Melanocyte of skin (primary cell): ENCODE measurements at places on chromosomes 2 and 18. TPM values are rescaled to one million over a fixed set of nuclear protein-coding genes. Genes with fewer than 3 reads are reported as not detected.

Gene TGOLN2
- 69.5 and 96.0 TPM in 2 replicates for total RNA-seq

Gene TFPI
- 9.6 and 24.0 TPM in 2 replicates for total RNA-seq

Gene FOXD4L1
- 0.15 TPM in 1 of 2 replicates, not detected in the other for total RNA-seq

Gene GREB1
- 50.9 and 53.3 TPM in 2 replicates for total RNA-seq

Gene LYPD6B
- total RNA-seq, result 0.36 TPM in 1 of 2 replicates, not detected in the other

Gene MEP1B
- not detected in 2 replicates for total RNA-seq

Gene INHBB
- not detected in 2 replicates for total RNA-seq

Gene CCDC150
- 6.5 and 8.0 TPM in 2 replicates for total RNA-seq

Gene CNNM4
- total RNA-seq, result 7.2 and 8.7 TPM in 2 replicates

Gene DSG4
- not detected in 2 replicates for total RNA-seq

Gene B3GNT7
- 1.2 and 3.3 TPM in 2 replicates for total RNA-seq

Gene HK2
- total RNA-seq, result 48.0 and 54.1 TPM in 2 replicates

Gene SCYGR2
- total RNA-seq, result not detected in 2 replicates

Gene IAH1
- 54.9 and 65.6 TPM in 2 replicates for total RNA-seq

Gene IL36A
- not detected in 2 replicates for total RNA-seq

Gene CCDC85A
- 0.36 and 0.69 TPM in 2 replicates for total RNA-seq

Gene POTEJ
- total RNA-seq, result not detected in 2 replicates

Gene INHA
- total RNA-seq, result 0.34 TPM in 1 of 2 replicates, not detected in the other

Gene MAP3K2
- total RNA-seq, result 40.7 and 49.2 TPM in 2 replicates

Gene SP5
- total RNA-seq, result not detected in 2 replicates

Gene PDE1A
- total RNA-seq, result under 0.01 TPM in 1 of 2 replicates, not detected in the other

Gene C1QL2
- total RNA-seq, result not detected in 2 replicates

Gene PSMA8
- under 0.01 TPM in 1 of 2 replicates, not detected in the other for total RNA-seq

Gene TGFA
- total RNA-seq, result 0.15 and 0.33 TPM in 2 replicates

Gene ALK
- total RNA-seq, result 0.69 and 2.9 TPM in 2 replicates

Gene STAMBP
- 31.0 and 40.3 TPM in 2 replicates for total RNA-seq

Gene CCDC121
- total RNA-seq, result 1.1 and 1.3 TPM in 2 replicates

Gene KYNU
- total RNA-seq, result 134 and 200 TPM in 2 replicates

Gene PID1
- total RNA-seq, result under 0.01 and 0.77 TPM in 2 replicates

Gene FNDC4
- total RNA-seq, result 2.1 and 4.4 TPM in 2 replicates

Gene AKAIN1
- total RNA-seq, result not detected in 2 replicates

Gene CAD
- 41.3 and 43.2 TPM in 2 replicates for total RNA-seq

Gene CD28
- not detected in 2 replicates for total RNA-seq

Gene C2orf80
- not detected in 2 replicates for total RNA-seq

Gene BOLL
- not detected in 2 replicates for total RNA-seq

Gene MC4R
- 0.67 and 0.77 TPM in 2 replicates for total RNA-seq

Gene COLEC12
- total RNA-seq, result 0.69 and 0.73 TPM in 2 replicates

Gene LIPT1
- total RNA-seq, result 5.9 and 11.3 TPM in 2 replicates

Gene RUFY4
- 0.15 TPM in 1 of 2 replicates, not detected in the other for total RNA-seq

Gene WIPF1
- 49.5 and 50.6 TPM in 2 replicates for total RNA-seq

Gene TCF23
- total RNA-seq, result not detected in 2 replicates

Gene ACVR1C
- total RNA-seq, result 3.1 and 4.0 TPM in 2 replicates

Gene LYG1
- total RNA-seq, result not detected in 2 replicates

Gene TGIF1
- total RNA-seq, result 88.8 and 183 TPM in 2 replicates

Gene TMEM198
- 2.8 and 4.3 TPM in 2 replicates for total RNA-seq

Gene SERPINB4
- not detected in 2 replicates for total RNA-seq

Gene AQP12B
- total RNA-seq, result not detected in 2 replicates

Gene MAP3K19
- not detected in 2 replicates for total RNA-seq

Gene FBXO48
- total RNA-seq, result 0.67 and 0.77 TPM in 2 replicates

Gene BCL2L11
- 7.3 and 9.3 TPM in 2 replicates for total RNA-seq

Gene SERPINB12
- not detected in 2 replicates for total RNA-seq

Gene KCNS3
- 20.0 and 57.1 TPM in 2 replicates for total RNA-seq

Gene SIX3
- total RNA-seq, result not detected in 2 replicates

Gene AGXT
- not detected in 2 replicates for total RNA-seq

Gene SLC9A4
- total RNA-seq, result not detected in 2 replicates

Gene ASAP2
- 41.6 and 54.3 TPM in 2 replicates for total RNA-seq

Gene UPP2
- total RNA-seq, result not detected in 2 replicates

Gene UGT1A9
- not detected in 2 replicates for total RNA-seq

Gene TTLL4
- total RNA-seq, result 33.7 and 54.2 TPM in 2 replicates
